ENCODE measurements at places on chromosomes 13 and 19. TPM values are rescaled to one million over a fixed set of nuclear protein-coding genes. Genes with fewer than 3 reads are reported as not detected.

DNA sequence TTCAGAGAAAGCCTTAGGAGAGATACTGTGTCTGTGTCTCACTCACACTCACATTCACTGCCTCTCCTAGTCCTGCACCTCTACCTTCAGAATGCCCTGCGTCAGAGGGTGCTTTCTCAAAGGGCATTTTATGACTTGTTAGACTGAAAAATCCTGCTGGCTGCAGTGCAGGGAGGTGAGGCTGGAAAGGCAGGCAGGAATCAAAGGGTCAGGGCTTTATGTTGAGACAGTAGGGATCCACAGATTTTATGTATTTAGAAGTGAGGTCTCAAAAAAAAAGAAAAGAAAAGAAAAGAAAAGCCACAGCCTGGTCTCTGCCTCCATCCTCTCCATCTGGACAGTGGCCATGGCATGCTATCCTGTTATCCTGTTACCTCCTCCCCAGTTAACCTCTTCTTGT is 936.0 kb upstream of the SLC10A2 start:
- H3K27ac ChIP-seq = no peak overlapping the region
- no peak for DNase-seq
- no peaks in the 10 kb centered on the region for H3K4me1 ChIP-seq
- no peaks in the 10 kb centered on the region for H3K27me3 ChIP-seq

DNA sequence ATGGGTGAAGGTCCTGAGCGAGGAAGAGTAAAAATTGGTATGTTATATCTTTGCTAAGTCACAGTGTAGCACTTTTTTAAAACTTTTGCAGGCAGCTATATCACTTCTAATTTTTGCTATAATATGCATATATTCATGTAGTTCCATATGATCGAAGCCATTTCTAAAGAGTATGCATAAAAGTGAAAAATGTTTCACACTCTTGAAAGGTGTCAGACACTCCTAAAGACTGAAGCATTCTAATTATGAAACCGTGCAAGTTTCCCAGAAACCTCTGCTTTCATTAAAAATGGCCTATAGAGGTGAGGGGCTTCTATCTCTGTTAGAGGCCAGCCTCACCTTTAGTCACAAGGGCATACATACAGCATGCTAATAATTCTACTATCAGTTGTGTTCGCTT is 128.9 kb downstream of the CDK8 start:
- H3K27ac ChIP-seq = no peak overlapping the region
- H3K27me3 ChIP-seq = no peaks in the 10 kb centered on the region
- H3K36me3 ChIP-seq = no peaks in the 10 kb centered on the region
- no peaks in the 10 kb centered on the region for H3K4me1 ChIP-seq

GRCh38 chr19:54196536-54196935 is 4.1 kb upstream of the RPS9 start:
- peaks cover 28% of the 10 kb centered on the region for H3K36me3 ChIP-seq
- H3K27ac ChIP-seq = no peak overlapping the region
- no peak for DNase-seq
- H3K4me1 ChIP-seq = peaks cover 23% of the 10 kb centered on the region

DNA sequence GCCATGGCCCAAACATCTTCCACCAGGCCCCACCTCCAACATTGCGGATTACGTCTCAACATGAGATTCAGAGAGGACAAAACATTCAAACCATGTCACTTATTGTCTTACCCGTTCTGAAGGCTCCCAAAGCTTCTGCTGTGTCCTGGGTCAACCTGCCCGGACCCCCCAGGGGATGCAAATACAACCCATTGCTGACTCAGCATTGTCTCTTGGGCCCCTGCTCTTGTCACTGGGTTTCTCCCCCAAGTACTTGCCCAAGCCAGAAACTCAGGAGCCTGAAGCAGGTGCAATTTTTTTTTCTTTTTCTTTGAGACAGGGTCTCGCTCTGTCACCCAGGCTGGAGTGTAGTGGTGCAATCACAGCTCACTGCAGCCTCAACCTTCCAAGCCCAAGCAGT is 144.5 kb downstream of the KCTD15 start:
- H3K4me1 ChIP-seq = no peaks in the 10 kb centered on the region
- DNase-seq = no peak

DNA sequence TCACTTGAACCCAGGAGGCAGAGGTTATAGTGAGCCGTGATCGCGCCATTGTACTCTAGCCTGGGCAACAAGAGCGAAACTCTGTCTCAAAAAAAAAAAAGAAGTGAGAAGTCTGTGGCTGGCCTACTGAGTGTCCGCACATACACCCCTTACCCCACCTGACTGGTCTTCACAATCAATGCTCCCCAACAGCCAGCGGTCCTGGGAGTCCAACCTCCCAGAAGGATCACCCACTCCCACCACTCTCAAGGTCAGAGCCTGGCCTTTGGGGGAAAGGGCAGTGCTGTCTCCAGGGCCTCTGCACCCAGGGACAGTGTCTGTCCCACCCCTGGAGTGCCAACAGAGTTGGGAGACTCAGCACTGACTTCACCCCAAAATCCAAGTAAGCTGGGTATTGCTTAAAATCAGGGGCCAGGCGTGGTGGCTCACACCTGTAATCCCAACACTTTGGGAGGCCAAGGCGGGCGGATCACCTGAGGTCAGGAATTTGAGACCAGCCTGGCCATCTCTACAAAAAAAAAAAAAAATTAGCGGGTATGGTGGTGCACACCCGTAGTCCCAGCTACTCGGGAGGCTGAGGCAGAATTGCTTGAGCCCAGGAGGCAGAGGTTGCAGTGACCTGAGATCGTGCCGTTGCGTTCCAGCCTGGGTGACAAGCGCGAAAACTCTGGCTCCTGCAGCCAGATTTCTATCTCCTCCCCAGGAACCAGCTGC is 2.3 kb upstream of the CD320 start:
- peaks cover 24% of the 10 kb centered on the region for H3K36me3 ChIP-seq
- DNase-seq = no peak
- H3K27ac ChIP-seq = peak overlapping the region; percentile 83

GRCh38 chr19:55173714-55174409 is 6.2 kb downstream of the SYT5 start:
- no peaks in the 10 kb centered on the region for H3K36me3 ChIP-seq
- DNase-seq = peak; percentile 66

Gene B3GNT3
- not detected for total RNA-seq

Gene CFAP97D2
- not detected for total RNA-seq
